ENCODE measurements at places on chromosomes 13 and 19. TPM values are rescaled to one million over a fixed set of nuclear protein-coding genes. Genes with fewer than 3 reads are reported as not detected.

ARRDC2 gene
- total RNA-seq: 3.5 TPM

DNA sequence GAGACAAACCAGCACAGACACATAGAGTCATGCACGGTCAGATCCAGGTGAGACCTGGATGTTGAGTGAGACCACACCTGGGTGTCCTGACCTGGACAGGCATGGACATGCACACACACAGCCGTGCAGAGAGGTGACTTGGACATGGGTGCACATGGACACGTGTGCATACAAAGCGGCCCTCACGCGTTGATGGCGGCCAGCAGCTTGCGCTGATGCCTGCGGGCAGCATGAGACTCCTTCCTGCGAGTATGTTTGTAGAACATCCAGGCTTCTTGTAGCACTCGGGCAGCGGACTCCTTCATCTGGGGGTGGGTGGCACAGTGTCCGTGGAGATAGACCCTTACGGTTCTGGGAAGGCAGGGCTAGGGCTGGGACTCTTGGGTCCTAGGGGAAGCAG, 11.5 kb downstream of the KCNN4 start:
- no peak for DNase-seq

GRCh38 chr19:19444681-19445155, 39.2 kb downstream of the GATAD2A start:
- DNase-seq: peak; percentile 43

GRCh38 chr13:98954313-98954712, 23.6 kb downstream of the DOCK9 start:
- DNase-seq: no peak

USP12 gene
- total RNA-seq: 19.0 TPM

PRR20C gene
- total RNA-seq: not detected

GZMM gene
- 0.43 TPM for total RNA-seq

DNA sequence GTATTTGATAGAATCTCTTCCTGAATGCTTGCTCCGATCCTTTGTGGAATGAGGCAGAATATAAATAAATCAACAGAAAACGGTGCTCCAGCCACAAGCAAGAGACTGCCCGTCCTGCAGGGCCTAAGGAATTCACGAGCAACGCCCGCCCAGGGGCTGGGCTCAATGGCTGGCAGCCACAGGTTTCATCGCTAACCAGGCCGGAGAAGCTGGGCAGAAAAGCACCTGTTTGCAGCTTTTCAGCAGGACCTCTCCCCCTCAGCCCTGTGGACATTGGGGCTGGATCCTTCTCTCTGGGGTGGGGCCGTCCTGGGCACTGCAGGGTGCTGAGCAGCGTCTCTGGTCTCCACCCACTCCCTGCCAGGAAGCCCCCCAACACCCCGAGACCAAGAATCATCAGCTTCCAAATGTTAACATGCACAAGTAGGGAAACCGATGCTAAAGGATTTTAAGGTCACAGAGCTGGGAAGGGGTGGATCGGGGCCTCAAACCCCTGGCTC, 102.5 kb downstream of the GADD45B start:
- DNase-seq: peak; percentile 67

- no peak for DNase-seq
These were observed 1551.9 kb downstream of the EFNB2 start for GRCh38 chr13:104983601-104984000.

GRCh38 chr13:84730376-84730775, 848.1 kb upstream of the SLITRK1 start:
- no peak for DNase-seq
